ENCODE measurements at places on chromosomes 7 and 10. TPM values are rescaled to one million over a fixed set of nuclear protein-coding genes. Genes with fewer than 3 reads are reported as not detected.

DNA sequence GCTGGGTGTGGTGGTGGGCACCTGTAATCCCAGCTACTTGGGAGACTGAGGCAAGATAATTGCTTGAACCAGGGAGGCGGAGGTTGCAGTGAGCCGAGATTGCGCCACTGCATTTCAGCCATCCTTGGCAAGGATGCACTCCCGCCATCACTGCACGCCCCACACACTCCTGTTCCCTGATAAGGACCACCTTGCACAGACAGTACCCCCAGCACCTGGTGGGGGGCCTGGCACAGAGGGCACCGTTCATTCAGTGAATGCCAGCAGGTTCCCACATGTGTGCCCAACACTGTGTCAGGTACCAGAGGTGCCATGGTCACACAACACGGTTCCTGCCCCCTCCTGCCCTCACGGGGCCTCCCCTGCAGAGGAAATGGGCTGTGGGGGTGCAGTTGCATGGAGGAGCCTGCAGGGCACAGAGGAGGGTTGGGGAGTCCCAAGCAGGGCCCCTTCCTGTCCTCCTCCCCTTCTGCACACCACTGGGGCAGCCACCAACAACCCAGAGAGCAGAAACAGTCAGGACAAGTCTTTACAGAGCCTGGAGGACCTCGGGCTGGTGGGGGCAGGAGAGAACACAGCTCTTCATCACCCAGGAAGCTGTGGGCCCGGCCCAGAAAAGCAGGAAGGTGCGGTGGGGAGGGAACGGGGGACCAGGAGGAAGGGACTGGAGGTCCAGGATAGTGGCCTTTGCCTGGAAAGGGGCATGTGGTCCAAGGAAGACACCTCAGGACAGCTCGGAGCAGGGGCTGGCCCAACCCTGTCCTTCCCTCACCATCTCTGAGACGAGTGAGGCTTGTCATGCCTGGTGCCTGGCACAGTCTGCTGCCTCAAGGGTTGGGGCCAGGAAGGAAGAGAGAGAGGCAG, 7.1 kb downstream of the CRYGN start:
- H3K4me3 ChIP-seq, result no peak overlapping the region
- H3K27me3 ChIP-seq, result no peaks in the 10 kb centered on the region
- DNase-seq, result no peak

DNA sequence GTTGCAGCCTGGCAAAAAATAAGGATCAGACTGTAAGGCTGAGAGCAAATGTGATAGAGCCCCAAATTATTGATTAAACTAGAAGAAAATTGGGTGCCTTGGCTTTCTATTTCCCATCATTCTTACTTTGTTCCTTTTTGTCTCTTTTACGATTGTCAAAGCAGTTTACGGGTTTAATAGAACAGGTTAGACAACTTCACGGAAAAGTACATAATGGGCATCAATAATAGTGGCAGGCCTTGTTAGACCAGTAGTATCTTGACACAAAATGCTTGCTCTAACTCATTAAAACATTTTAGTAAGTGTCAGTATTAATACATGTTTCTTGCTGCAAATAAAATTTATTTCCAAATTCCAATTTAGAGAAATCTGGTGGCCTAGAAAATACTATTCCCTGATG, 14.5 kb upstream of the GGCT start:
- H3K4me3 ChIP-seq, result no peak overlapping the region
- DNase-seq, result no peak
- H3K36me3 ChIP-seq, result no peaks in the 10 kb centered on the region
- no peaks in the 10 kb centered on the region for H3K27me3 ChIP-seq
- H3K27ac ChIP-seq, result no peak overlapping the region
- peaks cover 12% of the 10 kb centered on the region for H3K4me1 ChIP-seq

GRCh38 chr7:4260867-4261600, 421.1 kb upstream of the FOXK1 start:
- no peaks in the 10 kb centered on the region for H3K27me3 ChIP-seq
- no peaks in the 10 kb centered on the region for H3K4me1 ChIP-seq
- H3K27ac ChIP-seq, result no peak overlapping the region
- no peak overlapping the region for H3K4me3 ChIP-seq
- DNase-seq, result no peak

GRCh38 chr7:19009241-19009935, 108.0 kb downstream of the TWIST1 start:
- no peak overlapping the region for H3K4me3 ChIP-seq
- H3K27ac ChIP-seq, result no peak overlapping the region
- DNase-seq, result no peak
- H3K27me3 ChIP-seq, result no peaks in the 10 kb centered on the region

GRCh38 chr10:14507176-14507575, 176.5 kb upstream of the FRMD4A start:
- no peak overlapping the region for H3K27ac ChIP-seq
- no peaks in the 10 kb centered on the region for H3K27me3 ChIP-seq
- no peak for DNase-seq

DNA sequence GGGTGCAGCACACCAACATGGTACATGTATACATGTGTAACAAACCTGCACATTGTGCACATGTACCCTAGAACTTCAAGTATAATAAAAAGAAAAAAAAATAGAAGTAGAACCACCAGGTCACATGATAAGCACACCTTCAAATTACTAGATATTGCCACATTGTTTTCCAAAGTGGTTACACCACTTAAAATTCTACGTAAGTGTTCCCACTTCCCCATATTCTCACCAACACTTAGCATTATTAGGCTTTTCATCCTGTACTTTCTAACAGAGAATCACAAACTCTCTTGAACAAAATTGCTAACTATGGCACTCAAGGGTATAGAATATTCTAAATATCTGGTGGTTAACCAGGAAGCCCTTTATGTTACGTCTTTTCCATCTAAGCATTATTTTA, 22.6 kb downstream of the SH3PXD2A start:
- H3K4me1 ChIP-seq, result peaks cover 26% of the 10 kb centered on the region
- no peaks in the 10 kb centered on the region for H3K36me3 ChIP-seq
- DNase-seq, result no peak
- no peak overlapping the region for H3K27ac ChIP-seq

BAZ1B gene
- 32.3 TPM for total RNA-seq

- no peaks in the 10 kb centered on the region for H3K27me3 ChIP-seq
- H3K36me3 ChIP-seq, result no peaks in the 10 kb centered on the region
- no peaks in the 10 kb centered on the region for H3K4me1 ChIP-seq
- H3K27ac ChIP-seq, result no peak overlapping the region
- no peak overlapping the region for H3K4me3 ChIP-seq
These were observed 553.1 kb downstream of the PTPRN2 start for GRCh38 chr7:158034571-158034970.

- no peak for DNase-seq
- no peaks in the 10 kb centered on the region for H3K27me3 ChIP-seq
- H3K36me3 ChIP-seq, result no peaks in the 10 kb centered on the region
These were observed 140.8 kb downstream of the ETV1 start for GRCh38 chr7:13848681-13849131.

SLC16A9 gene
- total RNA-seq, result 2.6 TPM

PNLIPRP1 gene
- total RNA-seq, result 3,318 TPM

GRCh38 chr7:84372712-84373111, 178.1 kb upstream of the SEMA3A start:
- no peaks in the 10 kb centered on the region for H3K27me3 ChIP-seq
- H3K36me3 ChIP-seq, result no peaks in the 10 kb centered on the region
- H3K27ac ChIP-seq, result no peak overlapping the region
- DNase-seq, result no peak

DNA sequence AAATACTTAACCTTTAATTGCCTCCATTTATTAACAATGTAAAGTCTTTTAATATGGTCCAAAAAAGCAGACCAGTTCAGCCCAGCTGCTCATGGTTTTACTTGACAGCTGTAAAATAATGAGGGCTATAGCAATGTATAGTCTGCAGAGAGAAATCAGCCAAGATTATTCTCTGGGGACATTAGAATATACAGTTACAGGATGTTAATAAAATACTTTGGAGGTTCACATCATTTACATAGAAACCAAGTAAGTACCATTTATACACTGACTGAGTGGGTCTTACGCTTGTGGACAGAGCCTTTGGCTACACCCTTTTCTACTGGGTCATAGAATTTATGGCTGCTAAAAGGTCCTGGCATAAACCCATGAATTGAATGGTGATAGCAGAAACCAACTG, 340.7 kb upstream of the CELF2 start:
- peaks cover 5% of the 10 kb centered on the region for H3K4me1 ChIP-seq
- H3K27ac ChIP-seq, result no peak overlapping the region
- no peak for DNase-seq
- H3K4me3 ChIP-seq, result no peak overlapping the region

DNA sequence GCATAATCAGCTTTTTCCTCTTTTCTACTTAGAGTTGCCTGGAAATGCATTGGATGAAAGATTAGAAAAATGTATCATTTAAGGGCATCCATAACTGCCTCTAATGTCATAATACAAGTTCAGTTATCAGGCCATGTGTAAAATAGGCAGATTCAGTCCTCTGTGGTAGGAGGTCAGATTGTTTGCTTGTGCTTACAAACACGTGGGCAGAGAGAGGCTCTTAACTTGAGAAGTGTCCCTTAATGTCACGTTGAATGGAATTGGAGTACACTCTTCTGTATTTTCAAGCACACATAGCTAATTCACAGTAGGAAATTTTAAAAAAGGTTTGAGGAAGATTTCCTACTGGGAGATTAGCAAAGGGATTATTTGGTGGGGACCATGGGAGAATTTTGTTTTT, 359.8 kb upstream of the MTPN start:
- H3K4me3 ChIP-seq, result no peak overlapping the region
- H3K27ac ChIP-seq, result no peak overlapping the region
- H3K4me1 ChIP-seq, result no peaks in the 10 kb centered on the region
- DNase-seq, result no peak

FGFR2 gene
- total RNA-seq, result 78.1 TPM

DNA sequence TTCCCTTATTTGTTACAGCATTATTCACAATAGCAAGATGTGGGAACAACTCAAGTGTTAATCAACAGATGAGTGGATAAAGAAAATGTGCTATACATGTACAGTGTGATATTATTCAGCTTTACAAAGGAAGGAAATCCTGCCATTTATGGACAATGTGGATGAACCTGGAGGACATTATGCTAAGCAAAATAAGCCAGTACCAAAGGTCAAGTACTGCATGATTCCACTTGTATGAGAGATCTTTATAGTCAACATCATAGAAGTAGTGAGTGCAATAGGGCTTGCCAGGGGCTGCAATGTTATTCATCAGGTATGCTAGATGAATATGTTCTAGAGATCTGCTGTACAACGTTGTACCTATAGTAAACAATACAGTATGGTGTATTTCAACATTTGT, 138.5 kb upstream of the AGR3 start:
- H3K27ac ChIP-seq, result no peak overlapping the region
- no peaks in the 10 kb centered on the region for H3K36me3 ChIP-seq
- peaks cover 3% of the 10 kb centered on the region for H3K4me1 ChIP-seq
- no peaks in the 10 kb centered on the region for H3K27me3 ChIP-seq
- no peak for DNase-seq

DRGX gene
- not detected for total RNA-seq

DNA sequence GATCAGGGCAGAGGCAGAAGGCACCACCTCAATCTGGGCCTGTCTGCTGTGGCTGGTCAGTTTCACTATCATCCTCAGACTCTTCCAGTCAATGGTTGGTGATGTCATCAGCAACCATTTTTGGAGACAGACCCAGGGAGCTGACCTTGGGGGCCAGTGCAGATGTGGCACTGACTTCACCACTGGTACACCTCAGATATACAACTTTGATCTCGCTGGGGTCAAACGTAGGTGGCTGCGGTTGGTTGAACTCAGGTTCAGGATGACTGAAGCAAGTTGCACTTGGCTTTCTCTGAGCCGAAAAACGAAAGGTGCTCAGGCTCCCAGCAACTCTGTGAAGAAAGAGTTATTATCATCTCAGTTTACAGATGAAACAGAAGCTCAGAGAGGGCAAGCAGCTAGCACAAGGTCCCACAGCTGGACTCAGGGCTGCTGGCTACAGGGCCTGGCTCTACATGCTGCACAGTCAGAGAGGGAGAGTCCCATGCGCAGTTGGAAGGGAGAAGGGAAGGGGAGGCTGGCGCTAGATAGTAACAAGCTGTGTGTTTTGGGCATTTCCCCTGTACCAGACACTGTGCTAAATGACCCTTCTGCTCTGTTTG, 27.2 kb downstream of the ANKRD16 start:
- no peak for DNase-seq
- no peaks in the 10 kb centered on the region for H3K27me3 ChIP-seq
- no peak overlapping the region for H3K4me3 ChIP-seq
- no peak overlapping the region for H3K27ac ChIP-seq
- no peaks in the 10 kb centered on the region for H3K36me3 ChIP-seq

DNA sequence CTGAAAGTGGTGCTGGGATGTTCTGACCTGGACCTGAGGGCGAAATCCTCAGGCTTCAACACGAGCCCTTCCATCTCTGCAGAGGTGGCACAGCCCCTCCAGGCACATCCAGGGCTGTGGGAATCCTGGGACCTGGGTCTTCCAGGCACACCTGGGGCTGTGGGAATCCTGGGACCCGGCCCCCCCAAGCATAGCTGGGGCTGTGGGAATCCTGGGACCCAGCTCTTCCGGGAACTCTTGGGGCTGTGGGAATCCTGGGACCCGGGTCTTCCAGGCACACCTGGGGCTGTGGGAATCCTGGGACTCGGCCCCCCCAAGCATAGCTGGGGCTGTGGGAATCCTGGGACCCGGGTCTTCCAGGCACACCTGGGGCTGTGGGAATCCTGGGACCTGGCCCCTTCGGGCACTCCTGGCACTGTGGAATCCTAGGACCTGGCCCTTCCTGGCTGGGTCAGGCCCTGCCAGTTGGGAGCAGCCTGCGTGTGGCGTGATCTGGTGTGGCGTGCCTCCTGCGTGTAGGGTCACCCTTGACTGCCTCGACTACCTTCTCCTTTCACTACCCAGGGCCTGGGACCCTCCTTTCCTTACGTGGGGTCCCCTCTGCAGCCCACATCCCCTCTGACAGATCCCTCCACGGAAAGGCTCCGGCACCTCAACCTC, 124.0 kb downstream of the WDR37 start:
- no peak overlapping the region for H3K4me3 ChIP-seq
- H3K4me1 ChIP-seq, result no peaks in the 10 kb centered on the region
- H3K27me3 ChIP-seq, result no peaks in the 10 kb centered on the region

DNA sequence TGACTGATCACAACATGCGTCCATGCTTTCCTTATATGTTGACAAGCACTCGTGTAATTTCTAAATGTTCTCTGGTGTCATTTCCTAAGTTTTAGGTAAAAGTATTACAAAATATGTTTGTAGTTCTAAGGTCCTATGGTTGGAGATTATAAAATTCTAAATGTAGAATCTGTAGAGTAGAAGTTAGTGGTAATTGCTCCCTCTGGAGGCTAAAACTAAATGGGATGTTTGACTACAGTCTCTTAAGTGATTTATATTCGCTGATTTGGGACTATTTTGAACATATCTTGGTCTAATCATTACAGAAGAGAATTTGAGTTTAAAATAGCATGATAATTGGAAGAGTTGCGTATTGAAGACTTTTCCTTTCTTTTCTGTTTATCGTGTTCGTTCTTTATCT, 74.1 kb downstream of the ZMYND11 start:
- no peak overlapping the region for H3K27ac ChIP-seq
- no peaks in the 10 kb centered on the region for H3K27me3 ChIP-seq
- H3K4me1 ChIP-seq, result peaks cover 6% of the 10 kb centered on the region
- no peak overlapping the region for H3K4me3 ChIP-seq
- DNase-seq, result no peak

- no peak for DNase-seq
- peaks cover 69% of the 10 kb centered on the region for H3K4me1 ChIP-seq
- no peaks in the 10 kb centered on the region for H3K27me3 ChIP-seq
- no peak overlapping the region for H3K4me3 ChIP-seq
- H3K36me3 ChIP-seq, result no peaks in the 10 kb centered on the region
These were observed 6.4 kb downstream of the AGBL3 start for GRCh38 chr7:134992626-134993179.

NPFFR1 gene
- total RNA-seq, result not detected

GRCh38 chr10:81874875-81875466, at the start of gene NRG3:
TSS of gene NRG3 (plus strand) at chr10:81875194.
- H3K4me1 ChIP-seq, result peaks cover 20% of the 10 kb centered on the region
- H3K4me3 ChIP-seq, result no peak within 1 kb of the TSS
- H3K27me3 ChIP-seq, result no peaks in the 10 kb centered on the region
- no peak within 1 kb of the TSS for H3K27ac ChIP-seq
- peak; percentile 23 for DNase-seq

All from body of pancreas (tissue), 4 donors.